ENCODE measurements at places on chromosomes 11 and 22.

DNA sequence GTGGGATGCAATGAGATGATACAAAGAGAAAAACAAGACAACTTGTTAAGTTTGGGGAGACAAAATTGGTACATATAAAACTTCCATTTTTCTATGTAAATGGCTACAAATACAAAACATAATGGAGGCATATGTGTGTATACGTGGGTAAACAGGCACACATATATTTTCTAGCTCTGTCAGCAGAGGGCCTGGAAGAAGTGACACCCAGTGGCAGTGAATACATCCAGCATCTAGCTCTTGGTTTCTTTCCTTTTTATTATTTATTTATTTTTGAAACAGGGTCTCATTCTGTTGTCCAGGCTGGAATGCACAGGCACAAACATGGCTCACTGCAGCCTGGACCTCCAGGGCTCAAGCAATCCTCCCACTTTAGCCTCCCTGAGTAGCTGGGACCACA, 5.0 kb upstream of the RASL10A start:
- no peak for DNase-seq

GRCh38 chr11:96199563-96200025, 143.4 kb downstream of the MAML2 start:
- DNase-seq: no peak

DNA sequence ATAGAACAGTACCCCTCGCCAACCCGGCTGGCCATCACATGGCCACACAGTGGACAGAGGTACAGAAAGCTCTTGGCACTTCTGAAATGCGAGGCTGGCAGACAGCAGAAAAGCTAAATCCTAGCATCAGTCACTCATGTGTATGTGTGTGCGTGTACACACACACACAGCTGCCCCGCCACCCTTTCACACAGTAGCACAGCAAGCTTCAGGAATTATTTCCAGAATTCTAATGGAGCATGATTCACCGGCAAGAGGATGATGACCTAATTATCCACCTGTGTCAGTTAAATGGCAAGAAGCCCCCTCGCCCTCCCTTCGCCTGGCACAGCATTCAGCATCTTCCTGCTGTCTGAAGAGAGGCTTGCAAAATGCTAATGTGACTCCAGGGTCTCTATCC, 336.0 kb downstream of the SHANK2 start:
- DNase-seq: no peak

GRCh38 chr22:39739338-39740027, 154.1 kb downstream of the ENTHD1 start:
- DNase-seq: no peak

- no peak for DNase-seq
These were observed 12.6 kb downstream of the WNT7B start for GRCh38 chr22:45964372-45964771.

DNA sequence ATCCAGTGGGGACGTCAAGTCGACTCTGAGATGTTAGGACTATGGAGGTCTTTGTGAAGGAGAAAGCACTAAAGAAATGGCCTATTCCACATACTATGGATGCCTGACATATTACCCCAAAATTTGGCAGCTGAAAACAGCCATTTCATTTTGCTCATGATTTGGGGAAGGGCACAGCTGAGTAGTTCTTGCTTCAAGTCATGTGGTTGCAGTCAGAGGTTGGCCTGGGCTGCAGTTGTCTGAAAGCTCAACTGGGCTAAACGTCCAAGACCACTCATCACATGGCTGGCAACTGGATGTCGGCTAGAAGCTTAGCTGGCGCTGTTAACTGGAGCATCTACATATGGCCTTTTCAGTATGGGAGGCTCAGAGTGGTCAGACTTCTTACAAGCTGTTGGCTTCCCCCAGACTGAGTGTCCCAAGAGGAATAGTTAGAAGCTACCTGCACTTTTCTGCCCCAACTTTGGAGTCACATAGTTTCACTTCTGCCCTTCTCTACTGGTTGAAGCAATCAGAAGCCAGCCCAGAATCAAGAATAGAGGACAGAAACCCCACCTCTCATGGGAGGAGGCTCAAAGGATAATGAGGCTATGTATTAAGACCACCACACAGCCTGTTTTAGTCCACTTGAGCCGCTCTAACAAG, 14.1 kb downstream of the SLC35C1 start:
- DNase-seq: no peak

DNA sequence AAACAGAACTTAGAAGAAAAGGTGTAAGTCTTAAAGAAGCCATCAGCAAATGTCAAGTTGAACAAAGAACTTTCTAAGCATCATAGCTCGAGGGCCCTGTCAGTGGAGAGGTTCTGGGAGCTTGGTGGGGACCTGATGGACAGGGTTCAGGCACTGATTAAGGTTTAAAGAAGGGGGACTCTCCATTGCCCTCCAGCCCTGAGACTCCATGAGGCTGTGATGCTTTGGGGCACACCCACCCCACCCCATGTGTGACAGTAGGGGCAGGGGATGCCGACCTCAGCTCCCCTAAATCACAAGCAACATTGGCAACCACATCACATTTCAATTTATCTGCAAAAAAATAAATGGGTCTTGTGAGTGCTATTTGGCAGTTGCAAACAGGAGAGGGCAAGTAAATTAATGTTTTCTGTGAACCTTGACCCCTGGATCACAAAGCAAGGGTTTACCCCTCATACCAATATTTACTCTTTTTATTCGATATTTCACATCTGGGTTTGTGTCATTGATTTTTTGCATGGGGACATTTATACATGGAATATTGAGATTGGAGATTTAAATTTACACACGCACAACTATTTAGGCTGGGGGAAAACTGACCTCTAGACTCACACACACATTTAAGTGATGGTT, 37.1 kb upstream of the ANO1 start:
- DNase-seq: no peak

DNA sequence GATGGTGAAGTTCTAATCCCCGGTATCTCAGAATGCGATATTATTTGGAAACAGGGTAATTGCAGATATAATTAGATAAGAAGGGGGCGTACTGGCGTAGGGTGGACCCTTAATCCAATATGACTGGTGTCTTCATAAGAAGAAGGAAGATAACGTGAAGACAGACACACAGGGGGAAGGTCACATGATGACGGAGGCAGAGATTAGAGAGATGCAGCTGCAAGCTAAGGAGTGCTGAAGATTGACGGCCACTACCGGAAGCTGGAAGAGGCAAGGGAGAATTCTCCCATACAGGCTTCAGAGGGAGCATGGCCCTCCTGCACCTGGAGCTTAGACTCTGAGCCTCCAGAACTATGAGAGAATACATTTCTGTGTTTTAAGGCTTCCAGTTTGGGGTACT, 54.8 kb downstream of the MIAT start:
- no peak for DNase-seq

DNA sequence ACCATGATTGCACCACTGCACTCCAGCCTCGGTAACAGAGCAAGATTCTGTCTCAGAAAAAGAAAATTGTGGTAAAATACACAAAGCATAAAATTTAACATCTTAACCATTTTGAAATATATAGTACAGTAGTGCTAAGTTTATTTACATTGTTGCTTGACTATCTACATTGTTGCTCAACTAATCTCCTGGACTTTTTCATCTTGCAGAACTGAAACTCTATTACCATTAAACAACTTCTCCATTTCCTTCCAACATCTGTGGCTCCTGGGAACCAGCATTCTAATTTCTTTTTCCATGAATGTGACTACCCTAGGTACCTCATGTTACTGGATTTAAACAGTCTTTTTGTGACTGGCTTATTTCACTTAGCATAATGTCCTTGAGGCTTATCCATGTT, 13.5 kb upstream of the VWA5A start:
- no peak for DNase-seq

- DNase-seq: no peak
These were observed 23.1 kb upstream of the NNMT start for GRCh38 chr11:114273071-114273470.

DNA sequence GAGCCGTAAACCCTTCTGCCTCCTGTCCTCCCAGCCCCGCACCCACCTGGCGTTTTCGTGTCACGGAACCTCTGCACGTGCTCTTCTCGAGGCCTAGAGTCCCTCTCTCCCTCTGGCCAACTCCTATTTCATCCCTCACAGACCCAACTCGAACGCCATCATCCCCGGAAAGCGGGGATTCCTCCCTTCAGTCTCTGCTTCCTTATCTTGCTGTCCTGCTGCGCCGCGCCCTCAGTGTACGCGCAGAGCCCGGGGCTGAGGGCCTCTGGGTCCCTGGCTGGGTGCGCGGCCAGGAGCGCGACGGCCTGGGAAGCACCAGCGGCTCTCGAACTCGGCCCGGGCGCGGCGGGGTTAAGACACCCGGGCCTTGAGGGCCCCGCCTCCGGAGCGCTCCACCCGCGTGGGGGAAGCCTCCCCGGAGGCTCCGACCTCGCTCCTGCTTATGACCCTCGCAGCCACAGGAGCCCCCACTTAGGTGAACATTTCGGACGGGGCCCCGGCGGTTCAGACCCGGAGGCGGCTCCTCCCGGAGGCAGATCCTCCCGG, 398 bp upstream of the ATG16L2 start:
- peak; percentile 79 for DNase-seq

- no peak for DNase-seq
These were observed 20.2 kb upstream of the CALCB start for GRCh38 chr11:15053191-15053685.

DNA sequence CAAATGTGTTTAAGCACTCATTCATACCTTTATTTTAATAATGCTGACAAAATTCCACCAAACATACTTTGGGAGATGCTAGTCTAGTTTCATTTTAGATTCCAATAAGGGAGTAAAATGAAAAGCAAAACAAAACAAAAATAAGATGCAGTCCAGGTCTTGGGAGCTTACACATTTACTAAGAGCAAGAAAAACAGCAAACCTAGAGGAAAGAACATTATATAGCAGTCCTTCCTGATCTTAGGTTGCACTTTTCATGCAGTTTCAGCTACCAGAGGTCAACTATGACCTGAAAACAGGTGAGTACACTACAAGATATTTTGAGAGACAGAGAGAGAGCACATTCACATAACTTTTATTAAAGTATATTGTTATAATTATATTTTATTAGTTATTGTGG, 1100.9 kb downstream of the DLG2 start:
- DNase-seq: no peak

- no peak for DNase-seq
These were observed 40.9 kb downstream of the TXN2 start for GRCh38 chr22:36440429-36441002.

GRCh38 chr11:65894034-65894591, 3.6 kb downstream of the CCDC85B start:
- no peak for DNase-seq

DNA sequence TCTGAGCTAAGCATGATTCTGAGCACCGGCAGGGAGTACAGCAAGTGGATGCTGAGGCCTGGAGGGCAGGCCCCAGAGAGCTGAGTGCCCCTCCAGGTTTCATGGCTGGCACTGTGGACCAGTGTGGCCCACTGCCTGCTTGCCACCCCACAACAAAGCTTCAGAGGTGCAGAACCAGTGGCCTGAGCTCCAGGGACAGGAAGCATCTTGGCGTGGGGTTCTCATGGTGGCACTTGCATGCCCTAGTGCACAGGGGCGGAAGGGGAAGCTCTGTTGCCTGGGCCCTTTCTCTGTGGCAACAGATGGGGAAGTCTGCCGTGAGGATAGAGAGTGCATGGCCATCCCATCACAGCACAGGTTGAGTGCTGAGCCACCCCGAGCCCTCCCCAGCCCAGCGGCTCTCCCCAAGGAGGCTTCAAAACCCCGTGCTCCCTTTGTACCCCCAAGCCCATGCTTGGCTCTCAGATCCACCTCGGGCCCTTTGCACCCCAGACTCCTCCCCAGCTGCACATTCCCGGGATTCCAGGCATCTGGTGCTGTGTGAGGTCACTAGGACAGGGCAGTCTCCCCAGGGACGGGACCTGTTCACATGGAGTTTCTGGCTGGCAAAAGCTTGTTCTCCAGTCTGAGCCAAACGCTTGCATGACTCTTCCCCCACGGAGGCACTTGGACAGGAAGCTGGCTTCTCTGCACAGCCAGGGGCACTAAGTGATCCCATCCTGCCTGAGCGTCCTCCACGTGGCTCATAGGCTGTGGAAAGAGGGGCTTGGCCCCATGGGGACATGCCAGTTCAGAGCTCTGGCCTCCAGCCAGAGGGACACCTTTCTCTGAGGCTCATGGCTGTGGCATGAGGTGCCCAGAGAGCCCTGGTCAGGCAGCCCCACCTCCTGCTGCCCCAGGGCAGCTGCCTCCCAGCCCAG, 4.2 kb downstream of the SLC25A1 start:
- no peak for DNase-seq

- DNase-seq: no peak
These were observed 105.4 kb downstream of the PDE2A start for GRCh38 chr11:72568861-72569260.

DNA sequence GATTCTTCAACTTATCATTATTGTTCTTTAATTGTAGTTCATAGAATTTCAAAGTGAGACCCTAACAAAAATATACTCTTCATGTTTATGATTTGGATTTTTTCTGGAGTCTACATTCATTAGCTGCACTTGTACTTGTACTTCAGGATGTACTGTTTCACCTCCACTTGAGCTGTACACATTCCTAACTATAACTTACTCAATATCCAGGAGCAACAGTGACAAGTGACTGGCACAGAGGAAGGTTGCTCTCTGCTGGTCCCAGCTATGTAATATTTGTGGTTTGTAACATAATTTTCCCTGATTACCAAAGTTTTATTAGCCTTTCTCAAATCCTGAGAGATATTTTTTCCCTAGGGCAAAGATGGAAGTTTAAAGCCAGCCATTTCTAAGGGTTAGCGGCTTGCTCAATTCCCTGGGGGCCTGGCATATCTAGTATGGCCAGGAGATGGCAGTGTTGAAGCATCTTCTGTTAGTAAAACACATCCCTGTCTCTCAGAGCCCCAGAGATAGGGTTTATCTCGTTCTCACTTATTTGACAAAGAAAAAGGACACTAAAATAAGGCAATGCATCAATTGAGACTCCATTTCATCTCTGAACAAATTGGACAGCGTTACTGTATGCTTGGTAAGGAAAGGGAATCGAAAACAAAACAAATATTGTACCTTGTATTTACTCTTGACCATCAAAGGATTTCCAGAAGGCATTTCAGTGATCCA, 14.2 kb downstream of the OR52A5 start:
- peak; percentile 19 for DNase-seq

- DNase-seq: no peak
These were observed 328 bp downstream of the CHEK2 start for GRCh38 chr22:28741200-28741784.

- no peak for DNase-seq
These were observed 991 bp upstream of the SLCO2B1 start for GRCh38 chr11:75149766-75150465.

- no peak for DNase-seq
These were observed 1.1 kb upstream of the GPR83 start for GRCh38 chr11:94402355-94402754.

- no peak for DNase-seq
These were observed 10.9 kb downstream of the CHADL start for GRCh38 chr22:41229730-41230400.

DNA sequence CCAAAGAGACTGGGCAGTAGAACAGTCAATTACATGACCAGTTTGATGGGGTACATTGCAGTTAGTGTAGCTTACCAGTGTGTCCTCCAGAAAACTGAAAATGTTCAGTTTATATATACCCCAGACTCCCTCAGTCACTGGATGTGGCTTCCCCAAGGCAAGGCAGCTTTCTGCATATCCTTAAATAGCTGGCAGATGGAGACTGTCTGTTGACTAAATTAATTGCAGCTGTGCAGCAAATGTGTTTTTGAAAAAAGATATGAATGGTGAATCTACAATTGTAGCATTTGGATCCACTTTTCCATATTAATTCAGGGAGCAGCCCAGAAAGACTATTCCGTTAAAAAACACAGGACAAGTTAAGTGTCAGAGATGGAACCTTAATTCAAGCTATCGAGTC, 565.1 kb upstream of the CCDC179 start:
- DNase-seq: no peak
